ENCODE measurements at places on chromosomes 5 and 9. TPM values are rescaled to one million over a fixed set of nuclear protein-coding genes. Genes with fewer than 3 reads are reported as not detected.

DNA sequence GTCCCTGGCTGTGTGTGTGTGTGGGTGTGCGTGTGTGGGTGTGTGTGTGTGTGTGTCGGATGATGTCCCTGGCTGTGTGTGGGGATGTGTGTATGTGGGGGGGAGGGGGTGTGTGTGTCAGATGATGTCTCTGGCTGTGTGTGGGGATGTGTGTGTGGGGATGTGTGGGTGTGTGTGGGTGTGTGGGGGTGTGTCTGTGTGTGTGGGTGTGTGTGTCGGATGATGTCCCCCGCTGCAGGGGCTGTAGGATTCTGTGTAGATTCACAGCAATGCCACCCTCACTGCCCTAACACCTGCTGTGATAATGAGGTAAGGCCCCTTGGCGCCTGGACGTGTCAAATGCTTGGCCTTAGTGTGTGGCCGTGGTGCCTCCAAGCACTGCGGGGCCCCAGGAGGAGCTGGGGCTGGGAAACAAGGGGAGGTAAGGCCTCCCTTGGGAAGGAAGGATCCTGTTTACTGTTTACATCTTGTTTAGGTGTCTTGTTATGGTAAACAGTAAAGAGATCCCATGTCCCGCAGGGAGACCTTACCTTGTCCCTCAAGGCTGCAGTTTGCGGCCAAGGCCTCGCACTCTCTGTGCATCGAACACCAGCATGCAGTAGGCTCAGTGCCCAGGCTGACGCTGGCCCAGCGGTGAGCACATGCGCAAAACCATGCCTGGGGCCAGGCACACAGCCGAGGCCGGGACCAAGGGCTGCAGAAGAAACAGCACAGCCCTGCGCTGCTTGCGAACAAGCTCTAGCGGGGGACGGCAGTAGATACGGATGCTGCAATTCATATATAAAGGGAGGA lies 24.1 kb downstream of the AHRR start:
- no peak for DNase-seq

GRCh38 chr9:18555105-18555883 lies 81.3 kb downstream of the ADAMTSL1 start:
- no peak for DNase-seq

- DNase-seq, result no peak
These were observed 9.7 kb downstream of the OMD start for GRCh38 chr9:92414566-92414965.

ZSWIM6 gene
- total RNA-seq, result 9.7 TPM

GRCh38 chr5:116343961-116344360 lies 230.7 kb downstream of the SEMA6A start:
- DNase-seq, result no peak

GRCh38 chr5:11177999-11178711 lies 417.1 kb upstream of the DAP start:
- no peak for DNase-seq

GRCh38 chr5:145340099-145340498 lies 495.0 kb downstream of the PRELID2 start:
- DNase-seq, result no peak

GRCh38 chr9:94056442-94056974 lies 27.8 kb upstream of the PTPDC1 start:
- no peak for DNase-seq

DNA sequence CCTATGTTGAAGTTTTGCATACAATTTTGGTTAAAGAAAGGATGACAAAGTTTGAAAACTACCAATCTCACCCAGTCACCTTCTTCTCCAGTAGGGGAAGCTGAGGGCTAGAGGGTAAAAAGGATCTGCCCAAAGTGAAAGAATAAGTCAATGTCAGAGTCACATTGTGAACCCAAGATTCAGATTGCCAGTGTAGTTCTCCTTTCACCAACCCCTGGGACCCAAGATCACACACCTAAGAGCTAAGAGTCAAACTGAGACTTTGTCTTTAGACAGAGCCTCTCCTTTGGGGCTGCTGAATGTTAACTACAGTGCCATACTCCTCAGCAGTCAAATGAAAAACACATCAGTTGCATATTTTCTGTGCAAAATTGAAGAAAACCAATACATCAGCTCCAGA lies 210.6 kb downstream of the ATP10B start:
- DNase-seq, result no peak

SV2C gene
- not detected for total RNA-seq

DMGDH gene
- total RNA-seq, result 8.1 TPM

DNA sequence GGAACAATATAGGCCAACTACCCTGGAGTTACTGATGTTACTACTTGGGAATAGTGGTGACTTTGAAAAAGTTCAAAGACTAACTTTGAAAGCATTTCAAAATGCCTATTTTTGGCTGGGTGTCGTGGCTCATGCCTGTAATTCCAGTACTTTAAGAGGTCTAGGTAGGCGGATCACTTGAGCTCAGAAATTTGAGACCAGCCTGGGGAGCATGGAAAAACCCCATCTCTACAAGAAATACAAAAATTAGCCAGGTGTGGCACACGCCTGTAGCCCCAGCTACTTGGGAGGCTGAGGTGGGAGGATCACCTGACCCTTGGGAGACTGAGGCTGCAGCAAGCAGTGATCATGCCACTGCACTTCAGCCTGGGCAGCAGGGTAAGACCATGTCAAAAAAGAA lies 105.3 kb downstream of the ARRDC3 start:
- DNase-seq, result no peak

- DNase-seq, result peak; percentile 41
These were observed 416.5 kb upstream of the CCNH start for GRCh38 chr5:87829217-87829551.

- DNase-seq, result no peak
These were observed 128.8 kb downstream of the GPBP1 start for GRCh38 chr5:57302643-57303042.

SLC6A7 gene
- not detected for total RNA-seq

GRCh38 chr5:109656829-109657228 lies 32.9 kb upstream of the MAN2A1 start:
- peak; percentile 29 for DNase-seq

CFAP77 gene
- total RNA-seq, result not detected

- no peak for DNase-seq
These were observed 111.3 kb upstream of the PCA3 start for GRCh38 chr9:76652894-76653293.

DNA sequence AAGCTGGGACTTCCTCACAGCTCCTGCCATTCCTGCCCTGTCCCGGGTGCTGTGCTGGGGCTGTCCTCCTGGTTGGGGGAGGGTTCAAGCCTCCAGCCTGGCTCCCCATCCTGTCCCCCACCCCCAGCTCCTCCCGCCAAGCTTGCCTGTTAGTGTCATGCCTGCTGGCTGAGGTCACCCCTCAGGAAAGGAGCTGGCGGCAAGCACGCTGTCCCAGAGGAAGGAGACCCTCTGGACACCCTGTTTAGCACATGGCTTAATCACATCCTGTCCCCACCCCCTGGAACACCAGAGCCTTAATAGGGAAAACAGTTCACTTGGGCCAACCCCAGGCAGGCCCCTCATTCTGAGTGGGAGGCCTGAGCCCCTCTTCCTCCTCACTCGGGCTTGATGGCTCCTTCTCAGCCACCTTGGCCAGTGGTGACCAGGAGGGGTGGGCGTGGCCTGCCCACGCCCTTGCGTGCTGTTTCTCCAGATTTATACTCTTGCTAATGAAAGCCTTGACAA lies 9.2 kb upstream of the PHYHD1 start:
- peak; percentile 81 for DNase-seq

DNA sequence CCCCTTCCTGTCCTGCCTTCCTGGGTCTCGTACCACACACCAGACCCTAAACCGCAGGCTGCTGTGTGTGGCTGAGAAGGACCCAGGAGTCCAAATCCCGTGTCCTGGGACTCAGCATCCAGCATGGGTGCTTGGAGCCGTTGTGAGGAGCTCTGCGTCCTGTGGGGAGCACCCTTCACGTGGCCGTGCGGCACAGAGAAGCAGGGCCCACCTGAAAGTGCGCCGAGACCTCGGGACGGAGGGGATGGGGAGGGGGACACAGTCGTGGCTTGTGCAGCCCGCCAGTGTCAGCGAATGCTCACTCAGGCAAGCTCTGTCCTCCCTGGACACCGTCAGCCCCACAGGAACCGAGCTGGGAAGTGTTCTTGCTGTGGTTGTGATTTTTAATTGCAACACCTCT lies 244.6 kb downstream of the CACNA1B start:
- DNase-seq, result no peak

DNA sequence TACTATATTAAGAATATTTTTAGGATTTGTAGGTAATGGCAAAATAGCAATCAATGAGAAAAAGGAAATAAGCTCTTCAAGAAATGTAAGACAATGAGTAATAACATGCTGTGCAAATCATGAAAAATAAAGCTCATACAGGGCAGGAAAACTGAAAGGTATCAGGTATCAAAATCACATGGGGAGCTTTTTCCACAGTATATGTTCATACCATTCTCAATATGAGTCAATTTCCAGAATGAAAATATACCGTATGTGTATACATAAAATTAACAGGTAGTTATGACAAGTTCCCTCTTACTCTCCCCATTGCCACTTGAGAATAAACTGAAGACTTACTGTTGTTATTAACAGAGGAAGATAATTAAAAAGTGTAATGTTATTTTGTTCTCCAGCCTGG lies 35.9 kb downstream of the EFCAB9 start:
- no peak for DNase-seq

ZNF483 gene
- total RNA-seq, result 7.3 TPM

PHYKPL gene
- 61.3 TPM for total RNA-seq
